ENCODE measurements at places on chromosomes 2 and 18.

DNA sequence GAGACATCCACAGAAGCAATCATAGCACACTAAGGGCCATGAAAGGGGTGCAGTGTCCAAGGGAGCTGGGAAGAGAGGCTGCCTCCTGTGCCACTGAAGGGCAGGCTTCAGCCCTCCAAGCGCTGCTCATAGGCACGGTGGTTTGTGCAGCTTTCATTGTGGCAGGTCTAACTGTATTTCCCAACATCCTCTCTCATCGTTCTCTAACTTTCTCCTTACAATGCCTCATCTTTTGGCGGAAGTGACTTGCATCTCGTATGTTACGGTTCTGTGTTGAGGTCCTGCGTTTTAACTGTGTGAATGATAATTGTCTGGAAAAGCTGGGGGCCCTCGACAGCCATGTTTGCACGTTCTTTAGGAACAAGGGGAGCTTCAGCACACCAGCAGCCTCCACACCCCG is 213.9 kb downstream of the GBX2 start:
- DNase-seq, result no peak

- DNase-seq, result no peak
Measured at GRCh38 chr2:28071221-28071620, 180.7 kb downstream of the BABAM2 start.

- DNase-seq, result no peak
Measured at GRCh38 chr2:53397085-53397484, 370.5 kb upstream of the CHAC2 start.

GRCh38 chr2:20343128-20343527 is 7.5 kb downstream of the PUM2 start:
- no peak for DNase-seq

- no peak for DNase-seq
Measured at GRCh38 chr18:68757126-68757525, 40.8 kb upstream of the CCDC102B start.

DNA sequence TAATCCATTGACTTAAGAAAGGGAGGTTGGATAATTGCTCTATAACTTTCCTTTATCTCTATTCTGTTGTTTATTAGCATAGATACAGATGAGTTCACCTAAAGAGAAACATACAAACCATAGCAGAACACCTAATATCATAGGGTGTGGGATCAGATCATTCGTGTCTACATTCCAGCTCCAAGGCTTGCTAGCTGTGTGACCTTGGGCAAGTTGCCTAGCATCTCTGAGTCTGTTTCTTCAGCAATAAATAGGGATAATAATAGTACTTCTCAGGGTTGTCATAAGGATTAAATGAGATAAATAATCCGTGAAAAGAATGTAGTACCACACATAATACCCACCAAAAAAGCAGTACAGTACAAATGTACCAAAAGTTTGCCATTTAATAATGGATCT is 126.2 kb downstream of the PLB1 start:
- no peak for DNase-seq

GRCh38 chr2:28594000-28594331 is 98.1 kb downstream of the PLB1 start:
- no peak for DNase-seq

DNA sequence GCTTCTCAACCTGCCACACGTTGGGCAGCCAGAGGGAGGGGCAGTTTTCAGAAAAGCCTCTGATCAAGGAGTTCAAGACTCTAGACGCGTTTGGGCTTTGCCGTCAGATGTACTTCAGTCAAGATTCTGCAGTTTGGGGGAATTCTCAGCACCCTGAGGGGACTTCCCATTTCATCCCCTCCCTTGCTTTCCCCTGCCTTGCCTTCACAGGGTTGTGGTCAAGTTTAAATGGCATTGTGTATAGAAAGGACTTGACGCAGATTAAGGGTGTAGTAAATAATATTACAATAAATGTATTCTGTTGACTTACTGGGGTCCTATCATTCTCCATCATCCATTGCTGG is 198.3 kb upstream of the NABP1 start:
- no peak for DNase-seq

GRCh38 chr2:29025711-29026110 is 44.6 kb downstream of the TOGARAM2 start:
- DNase-seq, result no peak

DNA sequence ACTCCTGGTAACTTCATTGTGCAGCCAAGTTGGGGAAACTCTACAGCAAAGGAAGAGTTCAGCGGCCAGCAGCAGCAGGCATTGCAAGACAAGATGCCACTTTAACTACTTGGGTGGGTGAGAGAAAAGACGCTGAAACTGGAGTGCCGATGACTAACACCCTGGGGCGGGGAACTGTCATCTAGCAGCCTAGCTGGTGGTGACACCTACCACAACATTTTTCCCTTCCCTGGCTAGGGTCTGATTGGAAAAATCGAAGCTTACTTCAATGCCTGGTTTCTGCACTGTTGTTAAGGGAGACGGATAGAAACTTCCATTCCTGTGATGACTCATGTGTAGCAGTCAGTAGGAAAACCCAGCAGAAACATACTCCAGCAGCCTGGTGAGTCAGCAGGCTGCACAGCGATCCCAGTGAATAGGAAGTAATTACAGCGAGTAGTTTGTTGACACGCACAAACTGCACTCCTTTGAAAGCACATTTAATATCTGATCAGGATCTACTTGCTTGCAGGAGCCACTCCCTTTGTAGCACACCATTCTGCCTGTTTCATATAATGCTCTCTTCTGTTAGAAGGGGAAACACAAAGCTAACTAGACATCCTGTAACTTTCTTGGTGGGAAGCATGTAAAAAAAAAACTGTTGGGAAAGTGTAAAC is 62.1 kb upstream of the MAPRE2 start:
- peak; percentile 81 for DNase-seq

DNA sequence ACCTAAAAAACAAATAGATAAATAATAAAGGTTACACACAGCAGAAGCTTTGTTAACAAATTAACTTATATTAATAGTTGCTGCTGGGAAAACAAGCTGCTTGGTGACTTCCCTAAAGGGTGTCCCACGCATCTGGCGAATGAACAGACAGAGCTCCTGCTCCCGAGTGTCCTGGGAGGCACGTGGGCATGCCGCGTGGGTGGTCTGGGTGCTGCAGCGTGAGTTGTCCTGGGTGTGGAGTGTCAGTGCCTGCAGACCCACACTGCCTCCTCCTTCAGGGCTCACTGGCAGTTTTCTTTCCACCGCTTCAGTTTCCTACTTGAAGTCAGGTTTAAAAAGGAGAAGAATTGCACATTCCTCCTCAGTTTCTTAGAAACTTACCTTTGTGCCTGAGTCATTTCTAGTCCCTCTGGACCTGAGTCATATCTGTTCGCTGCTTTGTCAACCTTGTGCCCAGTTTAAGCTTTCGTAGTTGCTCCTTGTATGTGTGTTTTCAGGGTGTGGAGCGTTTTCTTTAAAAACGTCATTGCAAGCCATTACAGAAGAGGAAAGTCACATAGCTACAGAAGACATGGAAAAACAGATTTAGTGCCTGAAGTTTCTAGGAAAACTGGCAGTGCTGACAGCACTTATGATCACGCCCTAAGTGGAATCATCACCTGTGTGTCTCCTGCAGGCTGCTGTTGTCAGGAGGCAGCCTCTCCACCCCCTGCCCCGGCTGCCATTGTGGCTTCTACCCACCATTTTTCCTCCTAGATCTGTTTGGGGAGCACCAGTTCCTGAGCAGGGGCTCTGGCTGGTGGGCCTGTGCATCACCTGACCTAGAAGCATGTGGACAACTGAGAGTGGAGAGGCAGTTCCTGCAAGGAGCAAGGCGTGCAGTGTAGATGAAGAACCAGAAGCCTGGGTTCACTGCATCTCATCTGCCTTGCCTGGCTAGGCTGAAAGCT is 24.5 kb downstream of the IMPA2 start:
- DNase-seq, result no peak

GRCh38 chr2:3079466-3079865 is 298.2 kb downstream of the EIPR1 start:
- DNase-seq, result no peak

DNA sequence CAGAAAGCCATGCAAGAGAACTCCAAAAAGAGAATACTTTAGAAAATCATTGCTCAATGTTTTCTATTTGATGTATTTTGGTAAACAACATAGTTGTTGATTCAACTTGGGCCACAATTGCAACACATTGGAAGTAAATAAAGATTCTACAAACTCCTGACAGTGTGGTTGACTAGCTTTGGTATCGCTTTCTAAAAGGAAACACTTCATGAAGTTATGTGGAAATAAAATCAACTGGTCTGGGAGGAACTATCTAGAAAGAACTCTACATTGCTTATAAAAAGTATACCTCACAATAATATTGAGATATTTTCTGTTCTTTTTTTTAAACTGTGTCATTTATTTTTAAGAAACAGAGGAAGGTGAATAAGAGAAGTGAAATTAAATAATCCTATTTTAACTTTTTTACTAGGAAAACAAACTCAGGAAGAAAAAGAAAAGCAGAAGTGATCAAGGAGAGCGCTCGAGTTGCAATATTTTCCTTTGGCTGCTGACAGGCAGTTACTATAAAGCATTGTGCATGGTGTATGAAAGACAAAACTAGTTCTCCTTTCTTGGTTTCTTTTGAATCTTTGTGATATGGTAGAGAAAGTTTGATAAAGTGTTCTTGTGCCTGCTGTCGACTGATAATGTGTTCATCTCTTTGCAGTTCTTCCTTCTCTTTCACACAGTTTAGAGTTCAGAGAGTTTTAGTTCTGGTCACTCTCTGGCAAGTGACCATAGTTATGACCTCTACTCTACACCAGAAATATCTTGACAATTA is 3.0 kb downstream of the DHRS9 start:
- no peak for DNase-seq

DNA sequence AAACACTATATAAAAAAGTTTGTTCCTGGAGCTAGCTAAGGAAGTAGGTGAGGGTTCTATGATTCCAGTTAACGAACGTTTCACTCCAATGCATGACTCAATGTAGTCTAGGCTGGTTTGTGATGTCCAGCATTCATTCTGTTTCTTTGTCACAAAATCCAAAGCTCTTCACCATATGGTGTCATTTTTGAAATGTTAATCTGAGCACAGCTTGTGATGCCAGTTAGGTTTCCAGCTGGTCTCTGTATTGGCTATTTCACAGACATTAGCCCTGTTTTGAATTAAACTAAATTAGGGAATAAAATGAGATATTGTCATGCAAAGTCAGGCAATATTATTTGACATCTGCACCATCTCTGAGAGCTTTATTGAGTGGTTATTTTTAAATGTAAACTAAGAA is 159.4 kb downstream of the RBM43 start:
- no peak for DNase-seq

- DNase-seq, result no peak
Measured at GRCh38 chr2:44087714-44088092, 81.0 kb upstream of the PPM1B start.

GRCh38 chr2:195352581-195352980 is 304.4 kb upstream of the SLC39A10 start:
- DNase-seq, result no peak

DNA sequence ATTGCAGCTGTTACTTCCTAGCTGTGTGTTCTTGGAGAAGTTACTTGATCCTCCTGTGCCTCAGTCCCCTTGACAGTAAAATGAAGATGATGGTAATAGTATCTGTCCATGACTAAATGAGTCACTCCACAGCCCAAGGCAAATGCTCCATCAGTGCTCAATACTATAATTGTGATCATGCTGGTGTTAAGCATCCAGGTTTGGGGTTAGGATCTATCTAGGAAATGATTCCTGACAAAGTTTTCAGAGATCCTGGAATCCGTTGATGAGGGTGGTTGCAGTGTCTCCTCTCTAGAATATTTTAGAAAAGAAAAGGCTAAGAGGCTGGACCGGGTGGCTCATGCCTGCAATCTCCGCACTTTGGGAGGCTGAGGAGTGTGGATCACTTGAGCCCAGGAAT is 2.7 kb upstream of the PRELID3A start:
- no peak for DNase-seq

- no peak for DNase-seq
Measured at GRCh38 chr2:191220671-191221070, 24.5 kb upstream of the MYO1B start.

DNA sequence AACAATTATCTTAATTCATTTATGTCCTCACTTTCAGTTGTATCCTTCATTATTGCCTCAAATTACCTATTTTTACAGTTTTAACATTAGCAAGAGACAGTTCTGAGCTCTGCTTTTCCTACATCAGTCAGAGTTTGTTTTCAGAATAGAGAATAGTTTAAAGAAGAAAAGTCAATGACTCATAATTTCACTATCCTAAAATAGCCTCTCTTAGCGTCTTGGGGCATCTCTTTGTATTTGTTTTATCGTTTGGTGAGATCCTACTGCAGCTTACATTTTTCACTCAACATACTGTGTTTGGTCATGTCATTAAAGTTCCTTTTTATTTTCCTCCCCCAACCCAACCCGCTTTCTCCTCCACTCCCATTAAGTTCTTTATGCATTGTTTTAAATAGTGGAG is 3.8 kb downstream of the SEC11C start:
- DNase-seq, result no peak

- DNase-seq, result no peak
Measured at GRCh38 chr18:75264926-75265597, 54.5 kb downstream of the TSHZ1 start.

- peak; percentile 13 for DNase-seq
Measured at GRCh38 chr2:237205043-237205541, 119.4 kb downstream of the COPS8 start.

- no peak for DNase-seq
Measured at GRCh38 chr18:28044036-28044435, 132.9 kb downstream of the CDH2 start.

DNA sequence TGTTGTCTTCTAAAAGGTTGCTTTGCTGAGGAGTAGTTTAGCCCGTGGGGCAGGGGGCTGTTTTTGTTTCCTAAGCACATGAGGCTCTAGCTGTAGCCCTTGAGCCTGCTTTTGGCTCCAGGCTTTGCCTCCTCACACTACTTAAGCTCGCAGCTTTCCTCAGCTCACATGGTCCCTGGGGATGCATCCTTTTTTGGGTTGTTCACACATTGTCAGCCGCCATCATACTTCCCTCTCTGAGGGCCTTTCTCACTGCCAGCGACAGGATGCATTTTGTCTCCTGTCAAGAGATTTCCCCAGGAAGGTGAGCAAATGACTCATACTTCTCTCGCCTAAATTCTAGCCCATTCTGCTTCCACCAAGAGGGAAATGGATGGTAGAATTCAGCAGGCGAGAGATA is 279.5 kb upstream of the PKDCC start:
- DNase-seq, result no peak

DNA sequence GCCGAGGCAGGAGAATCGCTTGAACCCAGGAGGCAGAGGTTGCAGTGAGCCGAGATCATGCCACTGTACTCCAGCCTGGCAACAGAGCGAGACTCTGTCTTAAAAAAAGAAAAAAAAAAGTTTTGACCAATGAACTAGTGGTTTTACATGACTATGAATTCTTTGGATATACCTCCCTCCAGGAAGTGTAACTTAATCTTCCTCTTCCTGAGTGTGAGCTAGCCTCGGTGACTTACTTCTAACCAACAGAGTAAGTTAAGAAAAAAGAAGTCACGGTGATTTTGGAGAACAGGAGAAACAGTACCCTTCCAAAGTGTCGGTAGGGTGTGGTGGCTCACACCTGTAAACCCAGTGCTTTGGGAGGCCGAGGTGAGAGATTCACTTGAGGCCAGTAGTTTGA is 7.1 kb downstream of the TIA1 start:
- DNase-seq, result no peak

GRCh38 chr2:136051001-136051724 is 65.7 kb upstream of the DARS1 start:
- no peak for DNase-seq

GRCh38 chr2:10333247-10333613 is 30.5 kb downstream of the HPCAL1 start:
- no peak for DNase-seq

GRCh38 chr2:176508374-176508773 is 239.1 kb downstream of the MTX2 start:
- DNase-seq, result no peak
